ENCODE measurements at places on chromosomes 7 and 10.

DNA sequence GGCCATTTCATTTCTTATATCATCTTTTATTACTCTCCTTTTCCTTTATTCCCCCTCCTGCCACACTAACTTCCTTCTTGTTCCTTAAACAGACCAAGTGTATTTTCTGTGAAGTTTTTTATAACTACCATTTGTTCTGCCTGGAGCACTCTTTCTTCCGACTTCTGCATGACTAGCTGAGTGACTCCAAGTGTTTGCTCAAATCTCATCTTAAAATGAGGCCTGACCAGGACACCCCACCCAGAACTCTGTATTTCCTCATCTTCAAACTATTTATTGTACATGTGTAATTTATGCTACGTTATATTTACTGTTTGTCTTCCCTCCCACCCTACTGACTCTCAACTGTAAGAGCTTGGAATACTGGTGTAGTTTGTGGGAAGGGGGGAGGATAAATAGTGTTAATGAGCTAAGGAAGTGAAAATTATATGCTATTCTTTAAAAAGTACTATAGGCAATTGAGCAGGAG, 3.2 kb downstream of the MINDY3 start:
- no peak for DNase-seq

DNA sequence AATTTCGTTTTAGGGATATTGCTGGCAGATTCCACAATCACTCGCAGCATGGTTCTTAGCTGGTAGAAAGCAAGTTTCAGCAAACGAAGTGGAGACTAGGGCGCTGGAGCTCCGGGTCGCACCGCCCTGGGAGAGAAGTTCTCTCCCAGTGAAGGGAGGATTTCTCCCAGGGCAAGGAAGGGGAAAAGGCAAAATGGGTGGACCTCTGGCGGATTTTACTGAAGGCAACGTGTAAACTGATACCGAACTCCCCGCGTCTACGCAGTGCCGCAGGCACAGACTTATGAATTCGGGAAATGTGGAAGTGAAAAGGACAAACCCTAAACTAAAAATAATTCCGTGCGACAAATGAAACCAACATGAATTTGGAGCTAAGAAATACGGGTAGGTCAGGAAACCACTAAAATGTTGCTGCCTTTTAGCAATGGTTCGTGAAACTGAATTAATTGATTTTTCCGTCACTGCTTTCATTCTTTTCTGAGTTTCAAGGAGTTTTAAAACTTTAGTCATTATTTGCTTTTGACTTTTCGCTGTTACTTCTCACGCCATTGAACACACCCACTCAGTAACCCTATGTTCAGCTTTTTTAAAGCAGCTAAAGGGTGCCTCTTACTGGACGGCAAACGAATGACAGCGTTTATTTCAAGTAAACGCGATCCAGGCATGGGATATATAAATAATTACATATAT, at the start of gene MYOF:
Gene MYOF (minus strand): TSS at position 190 of the 690 bp plus-strand sequence. CDS start 140 bp downstream, at position 50.
- DNase-seq = no peak

GRCh38 chr10:70977625-70978024, 89.3 kb upstream of the PCBD1 start:
- DNase-seq = no peak

DNA sequence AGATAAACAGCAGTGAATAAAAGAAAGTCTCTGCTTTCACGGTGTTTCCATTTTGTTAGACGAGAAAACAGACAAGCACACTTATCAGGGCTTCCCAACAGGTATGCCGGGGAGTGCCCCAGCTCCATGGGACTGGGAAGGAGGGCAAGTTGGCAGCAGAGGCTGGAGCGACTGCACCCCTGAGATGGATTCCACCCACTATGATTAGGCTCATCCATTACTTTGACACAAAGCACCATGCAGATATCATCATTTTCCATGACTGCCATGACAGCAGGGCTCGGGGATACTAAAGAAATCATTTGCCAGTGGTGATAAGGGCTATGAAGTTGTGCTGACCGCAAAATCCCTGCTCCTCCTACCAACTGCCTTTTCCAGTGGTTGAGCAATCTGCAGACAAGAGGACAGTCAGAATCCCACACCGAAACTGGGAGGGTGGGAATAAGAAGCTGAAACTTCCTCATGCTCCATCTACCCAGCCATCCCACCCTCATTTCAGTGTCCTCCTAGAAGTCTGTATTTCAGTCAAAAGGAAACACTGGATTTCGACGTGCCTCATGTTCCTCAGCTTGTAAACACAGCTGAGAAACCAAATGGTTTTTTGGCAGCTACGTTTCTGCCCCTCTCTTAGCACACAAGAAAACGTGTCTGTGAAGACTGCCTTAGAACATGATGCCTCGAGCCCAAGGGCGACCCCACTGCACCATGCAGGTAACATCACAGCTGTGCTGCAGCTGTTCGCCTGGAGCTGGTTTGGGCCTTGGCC, 15.5 kb downstream of the CREB3L2 start:
- DNase-seq = no peak

DNA sequence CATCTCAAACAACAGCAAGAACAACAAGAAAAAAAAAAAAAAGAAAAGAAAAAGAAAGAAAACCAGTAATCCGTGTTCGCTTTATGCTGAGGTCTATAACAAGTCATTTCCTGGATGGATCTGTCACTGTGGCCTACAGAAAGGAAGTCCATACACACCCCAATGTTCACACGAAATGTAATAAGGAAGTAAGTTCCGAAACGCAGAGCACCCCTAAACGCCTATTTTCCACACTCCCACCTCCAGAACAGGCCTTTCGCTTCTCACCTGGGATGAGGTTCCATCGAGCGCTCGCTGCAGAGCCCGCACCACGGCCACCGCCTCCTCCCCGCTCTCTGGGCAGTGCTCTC, 735 bp downstream of the ZNF394 start:
- DNase-seq = no peak
